ENCODE measurements at places on chromosomes 4 and X.

DNA sequence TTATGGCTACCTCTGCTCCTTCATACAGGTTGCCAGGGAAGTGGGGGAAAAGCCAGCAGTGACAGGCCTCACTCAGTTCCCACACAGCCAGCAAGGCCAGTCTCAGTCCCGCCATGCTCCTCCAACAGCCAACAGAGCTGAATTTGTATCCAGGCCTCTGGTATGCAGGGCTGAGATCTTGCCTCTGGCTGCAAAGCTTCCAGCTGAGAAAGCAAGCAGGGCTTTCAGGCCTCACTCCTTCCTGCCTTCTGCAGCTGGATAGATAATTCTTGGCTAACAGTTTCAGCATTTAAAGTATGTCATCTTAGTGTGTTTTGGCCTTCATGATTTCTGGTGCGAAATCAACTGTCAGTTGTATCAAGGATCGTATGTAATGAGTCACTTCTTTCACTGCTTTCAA is 103.6 kb downstream of the GNL3L start:
- no peak for DNase-seq

- DNase-seq = no peak
Observed at GRCh38 chrX:26376037-26376708, 160.2 kb downstream of the MAGEB5 start.

DNA sequence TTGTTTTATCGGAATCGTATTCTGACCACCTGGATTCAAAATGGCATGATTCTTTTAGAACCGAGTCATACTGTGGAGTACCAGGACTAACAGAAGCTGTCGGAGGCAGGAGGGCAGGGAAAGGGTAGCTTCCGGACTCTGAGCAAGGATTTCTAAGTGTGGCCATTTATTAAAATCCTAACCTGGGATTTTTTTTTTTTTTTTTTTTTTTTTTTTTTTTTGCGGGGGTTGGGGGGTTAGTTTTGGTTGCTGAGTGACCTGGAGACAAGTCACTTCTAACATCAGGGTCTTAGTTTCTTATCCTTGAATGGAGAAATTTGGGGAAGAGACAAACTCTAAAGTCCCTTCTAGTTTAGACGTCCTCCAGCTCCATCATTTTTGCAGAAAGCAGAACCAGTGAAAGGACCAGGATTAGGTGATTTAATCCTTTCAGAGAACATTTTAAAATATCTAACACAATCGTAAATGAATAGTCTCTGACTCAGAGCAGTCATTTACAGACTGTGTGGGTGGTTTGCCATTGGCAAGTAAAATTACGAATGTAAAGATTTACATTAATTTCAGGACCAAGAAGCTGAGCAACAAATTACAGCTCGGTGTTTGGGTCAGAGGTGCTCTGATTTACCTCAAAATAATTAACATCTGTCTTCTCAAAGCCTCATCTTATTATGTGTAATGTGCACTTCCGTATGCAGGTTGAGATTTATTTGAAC is 7.3 kb downstream of the SLC25A5 start:
- no peak for DNase-seq

GRCh38 chrX:46707274-46707965 is 51.5 kb downstream of the SLC9A7 start:
- DNase-seq = no peak

- no peak for DNase-seq
Observed at GRCh38 chrX:145630081-145630480, 187.5 kb upstream of the SLITRK2 start.

- DNase-seq = no peak
Observed at GRCh38 chr4:4539481-4539880, 2.4 kb downstream of the STX18 start.

DNA sequence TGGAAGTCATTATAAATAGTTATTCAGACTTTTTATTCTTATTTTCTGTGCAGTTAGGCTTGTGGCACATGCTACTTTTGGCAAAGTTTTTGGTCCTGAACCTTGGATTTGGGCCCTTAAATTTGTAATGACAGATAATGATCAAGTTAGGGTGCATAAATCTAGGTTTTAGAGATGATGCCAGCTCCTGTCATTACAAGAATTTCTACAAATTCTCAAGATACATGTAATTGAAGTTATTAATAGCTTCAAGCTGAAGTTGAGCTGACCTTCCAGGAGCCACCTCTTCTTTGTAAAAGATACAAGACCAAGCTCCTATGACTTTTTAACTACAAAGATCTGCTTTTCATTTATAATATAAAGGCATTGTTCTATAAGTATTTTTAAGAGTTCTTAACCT is 255.6 kb upstream of the UGT8 start:
- no peak for DNase-seq

GRCh38 chr4:175422331-175422730 is 389.7 kb downstream of the GPM6A start:
- no peak for DNase-seq

GRCh38 chr4:129355516-129355915 is 259.6 kb downstream of the C4orf33 start:
- DNase-seq = no peak

- no peak for DNase-seq
Observed at GRCh38 chrX:28888416-28888815, 301.2 kb downstream of the IL1RAPL1 start.

- DNase-seq = no peak
Observed at GRCh38 chrX:30308263-30309138, 689 bp downstream of the NR0B1 start.

- DNase-seq = no peak
Observed at GRCh38 chr4:107561481-107561880, 158.6 kb downstream of the PAPSS1 start.

DNA sequence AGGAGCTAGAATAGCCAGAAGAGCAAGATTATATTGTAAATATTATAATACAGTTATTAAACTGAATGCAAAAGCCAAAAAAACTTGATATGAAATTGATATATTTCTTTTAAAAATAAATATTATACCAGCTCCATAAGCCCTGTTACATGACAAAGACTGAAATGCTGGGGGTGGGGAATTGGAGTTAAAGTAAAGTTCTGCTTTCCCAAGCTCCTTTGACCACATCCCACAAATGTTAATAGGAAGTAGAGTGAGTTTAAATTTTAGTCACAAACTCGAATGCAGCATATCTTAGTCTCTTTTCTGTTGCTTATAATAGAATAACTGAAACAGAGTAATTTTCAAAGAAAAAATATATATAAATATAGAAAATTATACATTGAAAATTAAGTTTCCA is 46.9 kb upstream of the NFKB1 start:
- DNase-seq = no peak

DNA sequence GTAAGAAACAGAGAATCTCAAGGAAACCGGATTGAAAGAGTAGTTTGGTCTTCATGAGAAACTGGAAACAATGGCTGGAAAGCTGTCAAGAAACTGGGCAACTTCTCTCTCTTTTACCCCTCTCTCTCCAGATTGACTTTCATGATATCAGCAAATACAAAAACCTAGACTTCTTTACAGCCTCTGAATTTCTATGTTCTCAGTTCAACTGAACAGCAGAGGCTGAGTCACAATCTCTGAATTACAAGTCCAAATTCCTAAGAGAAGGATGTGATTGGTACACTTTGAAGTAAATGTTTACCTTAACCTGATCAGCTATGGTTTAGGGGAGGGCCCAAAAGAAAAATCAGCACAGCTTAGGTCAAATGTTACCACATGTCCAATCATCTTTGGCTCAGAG is 974.9 kb downstream of the RPA4 start:
- no peak for DNase-seq

All from GM12878 (cell line).